DMS153 (cell line): ENCODE measurements at places on chromosomes 1 and 21.

- no peak for DNase-seq
These were observed 1.0 kb upstream of the S100B start for GRCh38 chr21:46605767-46606426.

- DNase-seq: no peak
These were observed 9.0 kb downstream of the RAD54L start for GRCh38 chr1:46256523-46256922.

- DNase-seq: no peak
These were observed 165.4 kb downstream of the MIS18A start for GRCh38 chr21:32113486-32113885.

- no peak for DNase-seq
These were observed 13.7 kb downstream of the PODN start for GRCh38 chr1:53075761-53076163.

DNA sequence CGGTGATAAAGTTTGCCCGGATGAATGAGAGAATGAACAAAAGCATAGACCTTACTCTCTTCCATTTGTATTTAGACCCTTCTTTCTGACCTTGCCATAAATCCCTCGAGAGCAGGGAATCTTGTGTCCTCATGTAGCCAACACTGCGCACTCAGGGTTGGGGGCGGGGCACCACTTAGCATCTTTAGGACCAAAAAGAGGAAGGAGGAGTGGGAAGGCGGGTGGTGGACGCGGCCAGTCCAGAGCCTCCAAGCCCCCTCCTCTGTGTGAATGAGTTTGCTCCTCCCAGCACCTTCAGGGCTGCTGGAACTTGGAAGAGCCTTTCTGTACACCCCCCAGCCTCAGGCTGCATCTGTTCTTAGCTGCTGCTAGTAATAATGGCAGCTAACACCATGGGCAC is 141.9 kb upstream of the TMEM51 start:
- no peak for DNase-seq

DNA sequence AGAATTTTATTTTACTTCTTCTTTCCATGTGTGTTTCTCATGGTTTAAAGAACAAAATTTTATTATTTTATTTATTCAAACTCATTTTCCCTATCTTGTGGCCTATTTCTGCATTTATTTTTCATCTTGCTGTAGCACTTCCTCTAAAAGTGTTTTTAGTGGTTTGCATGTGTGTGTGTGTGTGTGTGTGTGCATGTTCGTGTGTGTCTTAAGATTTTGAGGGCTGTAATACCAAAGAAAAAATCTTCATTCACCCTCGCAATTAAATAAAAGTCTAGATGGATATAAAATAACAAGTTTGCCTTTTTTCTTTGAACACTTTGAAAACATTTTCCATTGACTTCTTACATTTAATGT is 24.6 kb upstream of the FCRL3 start:
- no peak for DNase-seq
